ENCODE measurements at places on chromosomes 11 and 22. TPM values are rescaled to one million over a fixed set of nuclear protein-coding genes. Genes with fewer than 3 reads are reported as not detected.

- H3K4me3 ChIP-seq, result no peak overlapping the region
- DNase-seq, result no peak
- H3K4me1 ChIP-seq, result peaks cover 14% of the 10 kb centered on the region
- no peaks in the 10 kb centered on the region for H3K36me3 ChIP-seq
- no peak overlapping the region for H3K27ac ChIP-seq
- H3K27me3 ChIP-seq, result no peaks in the 10 kb centered on the region
These were observed 77.4 kb downstream of the FAM168A start for GRCh38 chr11:73520353-73521061.

The PGA5 gene
- total RNA-seq, result not detected

The MS4A15 gene
- not detected for total RNA-seq

- DNase-seq, result peak; percentile 90
- H3K4me1 ChIP-seq, result peaks cover 42% of the 10 kb centered on the region
- peak overlapping the region; percentile 48 for H3K4me3 ChIP-seq
These were observed 62.4 kb upstream of the BMAL1 start for GRCh38 chr11:13215149-13215548.

The SLC43A1 gene
- total RNA-seq, result 12.4 TPM

All from PC-3 (cell line).